HuH-7.5 (cell line): ENCODE measurements at places on chromosomes 7 and 10.

GRCh38 chr7:102836191-102836919 is 76.4 kb upstream of the LRRC17 start:
- DNase-seq: no peak

- no peak for DNase-seq
Measured at GRCh38 chr10:113530476-113530875, 22.4 kb upstream of the HABP2 start.

- no peak for DNase-seq
Measured at GRCh38 chr10:3446221-3446620, 273.6 kb upstream of the PITRM1 start.

DNA sequence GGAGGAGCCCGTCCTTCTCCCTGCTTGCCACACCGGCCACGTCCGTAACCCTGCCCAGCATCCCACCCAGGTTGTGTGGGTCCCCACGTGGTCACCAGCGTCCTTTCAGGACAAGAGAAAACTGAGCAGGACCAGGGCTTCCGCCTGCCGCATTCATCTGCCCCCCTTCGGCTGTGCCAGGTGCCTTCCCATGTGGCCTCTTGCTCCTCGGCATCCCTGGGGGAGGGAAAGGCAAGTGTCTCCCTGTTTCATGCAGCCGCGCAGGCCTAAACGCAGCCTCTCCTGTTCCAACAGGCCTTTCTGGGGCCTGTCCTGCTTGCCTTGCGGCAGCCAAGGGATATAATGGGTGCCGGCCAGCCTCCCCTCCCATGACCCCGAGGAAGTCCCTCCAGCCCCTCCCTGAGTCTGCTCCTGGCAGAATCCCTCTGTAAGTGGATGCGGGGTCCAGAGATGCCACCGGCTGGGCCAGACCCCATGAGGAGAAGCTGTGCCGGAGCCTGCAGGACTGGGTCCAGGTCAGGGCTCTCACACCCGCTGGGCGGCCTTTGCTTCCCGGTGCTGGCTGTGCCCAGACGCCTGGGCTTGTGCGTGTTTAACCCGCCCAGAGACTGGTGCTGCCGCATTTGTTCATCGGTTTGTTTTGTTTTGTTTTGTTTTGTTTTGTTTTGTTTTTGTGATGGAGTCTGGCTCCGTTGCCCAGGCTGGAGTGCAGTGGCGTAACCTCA is 23.1 kb downstream of the SHH start:
- no peak for DNase-seq

DNA sequence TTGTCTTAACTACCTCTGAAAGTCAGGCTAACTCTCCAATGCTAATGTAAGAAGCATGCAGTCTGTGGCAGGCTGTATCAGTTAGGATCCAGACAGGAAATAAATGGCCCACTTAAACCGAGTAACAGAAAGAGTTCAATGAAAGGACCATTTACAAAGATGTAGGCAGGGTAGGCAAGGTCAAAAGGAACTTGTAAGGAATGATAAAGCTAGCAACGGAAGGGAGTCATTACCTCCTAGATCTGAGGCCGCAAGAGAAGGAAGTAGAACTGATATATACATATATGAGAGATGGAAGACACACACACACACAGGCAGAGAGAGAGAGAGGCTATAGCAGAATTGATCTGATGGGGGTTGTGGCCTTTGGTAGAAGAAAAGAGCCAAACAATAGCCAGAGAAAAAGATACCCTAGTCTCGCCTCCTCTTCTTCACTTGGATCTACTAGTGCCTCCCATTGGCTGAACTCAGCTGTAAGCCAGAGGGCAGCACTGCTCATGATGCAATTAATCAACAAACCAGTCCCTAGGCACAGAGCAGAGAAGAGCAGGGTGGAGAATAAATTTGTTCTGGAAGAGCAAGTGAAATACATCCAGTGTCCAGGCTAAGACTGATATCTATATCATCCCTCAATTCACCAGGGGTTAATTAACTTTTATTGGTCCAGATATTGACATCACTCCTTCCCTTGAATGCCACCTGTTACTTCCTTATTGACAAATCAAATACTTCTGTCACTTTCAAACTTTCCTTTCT is 91.2 kb downstream of the LSMEM1 start:
- no peak for DNase-seq

DNA sequence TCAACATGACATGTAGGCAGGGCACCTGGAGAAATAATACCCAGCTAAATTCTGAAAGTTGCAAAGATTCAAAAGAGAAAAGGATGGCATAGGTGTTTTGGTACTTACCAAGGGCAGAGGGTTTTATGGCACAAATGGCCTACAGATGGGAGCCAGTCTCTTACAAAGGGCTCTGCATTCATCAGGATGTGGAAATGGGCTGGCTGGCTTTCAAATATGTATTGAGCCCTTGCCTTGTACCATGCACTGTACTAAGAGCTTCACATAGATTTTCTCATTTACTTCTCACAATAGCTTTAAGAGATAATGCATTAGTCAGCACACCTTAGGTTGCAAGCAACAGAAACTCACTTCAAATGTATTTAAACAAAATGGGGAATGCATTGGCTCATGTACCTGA is 327.1 kb downstream of the BICC1 start:
- no peak for DNase-seq

DNA sequence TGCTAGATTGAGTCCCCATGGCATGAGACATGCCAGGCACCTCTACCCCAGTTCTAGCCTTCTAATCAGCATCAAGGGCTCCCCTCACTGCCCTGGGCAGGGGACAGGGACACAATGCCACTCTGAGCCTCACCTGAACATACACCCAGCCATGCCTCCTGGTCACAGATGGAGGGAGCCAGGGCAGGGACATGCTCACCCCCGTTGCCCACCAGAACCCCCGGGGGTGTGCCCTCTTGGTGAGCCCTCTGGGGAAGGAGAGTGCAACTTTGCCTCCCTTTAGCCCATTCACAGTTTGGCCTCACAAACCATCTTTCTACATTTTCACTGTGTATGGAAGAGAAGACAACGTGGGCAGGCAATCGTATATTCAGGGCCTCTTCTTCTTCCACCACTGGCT is 167.2 kb downstream of the LCOR start:
- no peak for DNase-seq

- DNase-seq: no peak
Measured at GRCh38 chr7:144736880-144737493, 98.9 kb downstream of the TPK1 start.
